ENCODE measurements at places on chromosomes 1 and 21. TPM values are rescaled to one million over a fixed set of nuclear protein-coding genes. Genes with fewer than 3 reads are reported as not detected.
A peak's percentile ranks its signal among the peaks of the same experiment; 100 is the strongest.

DNA sequence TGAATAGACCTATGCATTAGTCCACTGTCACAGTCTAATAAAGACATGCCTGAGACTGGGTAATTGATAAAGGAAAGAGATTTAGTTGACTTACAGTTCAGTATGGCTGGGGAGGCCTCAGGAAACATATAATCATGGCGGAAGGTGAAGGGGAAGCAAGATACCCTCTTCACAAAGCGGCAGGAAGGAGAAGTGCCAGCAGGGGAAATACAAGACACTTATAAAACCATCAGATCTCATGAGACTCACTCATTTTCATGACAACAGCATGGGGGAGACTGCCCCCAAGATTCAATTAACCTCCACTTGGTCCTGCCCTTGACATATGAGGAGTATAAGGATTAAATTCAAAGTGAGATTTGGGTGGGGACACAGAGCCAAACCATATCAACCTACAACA is 59.4 kb downstream of the CAPN9 start:
- DNase-seq = no peak
- no peaks in the 10 kb centered on the region for H3K27me3 ChIP-seq
- no peak overlapping the region for H3K4me3 ChIP-seq
- H3K36me3 ChIP-seq = no peaks in the 10 kb centered on the region
- peak overlapping the region; percentile 75 for H3K27ac ChIP-seq

- peaks cover 14% of the 10 kb centered on the region for H3K4me1 ChIP-seq
- H3K27me3 ChIP-seq = no peaks in the 10 kb centered on the region
- DNase-seq = no peak
- peak overlapping the region; percentile 92 for H3K4me3 ChIP-seq
- peak overlapping the region; percentile 97 for H3K27ac ChIP-seq
These were observed 1.4 kb upstream of the EVI5 start for GRCh38 chr1:92786111-92786901.

GRCh38 chr1:33348194-33348593 is 27.3 kb upstream of the A3GALT2 start:
- no peaks in the 10 kb centered on the region for H3K27me3 ChIP-seq
- peak overlapping the region; percentile 99 for H3K27ac ChIP-seq
- H3K36me3 ChIP-seq = no peaks in the 10 kb centered on the region
- peaks cover 38% of the 10 kb centered on the region for H3K4me1 ChIP-seq
- peak overlapping the region; percentile 98 for H3K4me3 ChIP-seq
- DNase-seq = no peak

DNA sequence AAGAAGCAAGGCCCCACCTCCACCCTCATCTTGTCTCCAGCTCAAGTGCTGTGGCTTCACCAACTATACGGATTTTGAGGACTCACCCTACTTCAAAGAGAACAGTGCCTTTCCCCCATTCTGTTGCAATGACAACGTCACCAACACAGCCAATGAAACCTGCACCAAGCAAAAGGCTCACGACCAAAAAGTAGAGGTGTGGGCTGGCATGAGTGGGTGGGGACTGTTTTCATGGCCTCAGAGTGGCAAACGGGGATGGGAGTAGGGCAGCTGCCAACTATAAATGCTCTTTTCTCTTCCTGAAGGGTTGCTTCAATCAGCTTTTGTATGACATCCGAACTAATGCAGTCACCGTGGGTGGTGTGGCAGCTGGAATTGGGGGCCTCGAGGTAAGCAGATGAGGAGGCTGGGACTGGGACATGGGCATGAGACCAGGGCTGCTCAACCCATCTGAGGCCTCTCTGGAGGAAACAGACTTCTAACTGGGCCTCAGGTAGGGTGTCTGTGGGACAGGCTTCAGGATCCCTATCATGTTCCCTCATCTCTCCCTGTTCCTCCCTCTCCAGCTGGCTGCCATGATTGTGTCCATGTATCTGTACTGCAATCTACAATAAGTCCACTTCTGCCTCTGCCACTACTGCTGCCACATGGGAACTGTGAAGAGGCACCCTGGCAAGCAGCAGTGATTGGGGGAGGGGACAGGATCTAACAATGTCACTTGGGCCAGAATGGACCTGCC is 8.8 kb upstream of the P3R3URF start:
- H3K27me3 ChIP-seq = no peaks in the 10 kb centered on the region
- DNase-seq = no peak
- no peaks in the 10 kb centered on the region for H3K36me3 ChIP-seq
- H3K4me1 ChIP-seq = peaks cover 36% of the 10 kb centered on the region
- peak overlapping the region; percentile 93 for H3K27ac ChIP-seq
- no peak overlapping the region for H3K4me3 ChIP-seq

DNA sequence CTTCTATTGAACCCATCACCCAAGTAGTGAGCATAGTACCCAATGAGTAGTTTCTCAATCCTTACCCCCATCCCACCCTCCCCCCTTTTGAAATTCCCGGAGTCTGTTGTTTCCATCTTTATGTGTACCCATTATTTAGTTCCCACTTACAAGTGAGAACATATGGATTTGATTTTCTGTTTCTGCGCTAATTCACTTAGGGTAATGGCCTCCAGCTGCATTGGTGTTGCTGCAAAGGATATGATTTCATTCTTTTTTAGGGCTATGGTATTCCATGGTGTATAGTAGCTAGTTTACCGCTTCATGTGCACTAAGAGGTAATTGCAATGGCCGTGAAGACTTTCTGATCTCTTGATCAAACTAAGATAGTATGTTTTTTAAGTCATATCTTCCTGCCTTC is 107.5 kb upstream of the SERTAD4 start:
- no peak for DNase-seq
- no peaks in the 10 kb centered on the region for H3K4me1 ChIP-seq
- H3K36me3 ChIP-seq = no peaks in the 10 kb centered on the region
- no peak overlapping the region for H3K4me3 ChIP-seq

DNA sequence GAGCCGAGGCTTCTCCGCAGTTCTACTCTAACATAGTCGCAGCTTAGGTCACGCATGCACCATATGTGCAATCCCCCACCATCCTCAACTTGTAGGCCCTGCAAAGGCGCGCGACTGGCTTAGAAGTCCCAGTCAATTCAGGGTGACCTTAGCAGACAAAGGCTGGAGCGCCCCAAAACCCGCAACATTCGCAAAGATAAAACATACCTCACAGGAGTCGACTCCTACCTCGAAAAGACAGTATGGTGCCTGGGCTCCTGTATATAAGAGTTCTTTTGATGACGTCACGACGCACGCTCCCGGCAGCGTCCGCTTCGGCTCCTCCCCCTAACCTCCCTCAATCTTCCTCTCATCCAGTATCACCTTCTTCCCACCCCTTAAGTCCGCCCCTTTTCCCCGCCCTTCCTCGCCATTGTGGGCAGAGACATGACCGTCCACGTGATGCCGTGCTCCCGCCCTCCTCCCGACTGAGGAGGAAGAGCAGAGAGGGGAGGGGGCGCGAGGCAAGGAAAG is at the start of gene GAS5:
GAS5 (minus strand) TSS at position 237 of the 513 bp plus-strand sequence.
- no peaks in the 10 kb centered on the region for H3K27me3 ChIP-seq
- peaks cover 30% of the 10 kb centered on the region for H3K4me1 ChIP-seq
- peak within 1 kb of the TSS; percentile 95 for H3K27ac ChIP-seq
- peak within 1 kb of the TSS; percentile 77 for H3K4me3 ChIP-seq

GRCh38 chr1:220710333-220710732 is 20.2 kb downstream of the C1orf115 start:
- no peaks in the 10 kb centered on the region for H3K4me1 ChIP-seq
- no peak overlapping the region for H3K27ac ChIP-seq
- H3K36me3 ChIP-seq = no peaks in the 10 kb centered on the region
- no peak overlapping the region for H3K4me3 ChIP-seq
- no peaks in the 10 kb centered on the region for H3K27me3 ChIP-seq

DNA sequence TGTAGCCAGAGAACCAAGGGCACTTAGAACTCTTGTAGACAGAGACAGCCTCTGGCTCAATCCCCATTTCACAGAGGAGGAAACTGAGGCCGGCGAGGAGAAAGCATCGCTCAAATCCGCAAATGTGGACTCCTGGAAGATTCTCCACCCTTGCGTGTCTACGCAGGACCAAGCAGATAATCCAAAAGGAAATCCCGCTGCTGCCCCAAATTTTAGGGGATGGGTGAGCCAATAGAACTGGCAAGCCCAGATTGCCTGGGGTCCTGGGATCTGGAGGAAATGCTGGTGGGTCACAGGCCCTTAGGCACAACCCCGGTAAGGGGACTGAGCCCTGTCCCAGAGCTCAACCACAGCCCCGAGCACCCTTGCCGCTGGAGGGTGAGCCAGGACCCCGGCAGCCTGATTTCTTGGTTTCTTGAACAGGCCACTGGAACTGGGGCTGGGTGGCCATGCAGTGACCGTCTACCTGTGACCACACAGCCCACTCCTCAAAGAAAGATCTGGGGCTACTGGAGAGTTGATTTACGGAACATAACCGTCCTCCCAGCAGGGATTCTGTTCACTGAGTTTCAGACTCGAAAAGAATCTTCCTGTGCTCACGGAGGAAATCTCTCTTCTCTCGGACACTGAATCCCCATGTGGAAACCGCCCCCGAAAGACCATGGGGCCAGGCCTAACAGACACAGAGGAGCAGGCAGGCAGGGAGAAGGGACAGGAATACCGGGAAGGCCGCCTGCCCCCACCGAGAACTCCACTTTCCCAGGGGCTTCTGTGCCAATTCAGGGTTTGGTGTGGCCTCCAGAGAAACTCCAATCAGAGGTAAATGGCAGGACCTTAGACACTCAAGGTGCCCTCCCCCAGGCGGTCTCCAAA is 238.4 kb downstream of the NPHP4 start:
- no peaks in the 10 kb centered on the region for H3K4me1 ChIP-seq
- no peaks in the 10 kb centered on the region for H3K27me3 ChIP-seq
- no peak for DNase-seq
- no peak overlapping the region for H3K4me3 ChIP-seq
- no peak overlapping the region for H3K27ac ChIP-seq
- H3K36me3 ChIP-seq = no peaks in the 10 kb centered on the region

GRCh38 chr21:35028451-35028978 is 20.6 kb downstream of the RUNX1 start:
- H3K36me3 ChIP-seq = no peaks in the 10 kb centered on the region
- H3K27me3 ChIP-seq = no peaks in the 10 kb centered on the region
- H3K4me1 ChIP-seq = no peaks in the 10 kb centered on the region
- H3K4me3 ChIP-seq = no peak overlapping the region
- DNase-seq = no peak

DNA sequence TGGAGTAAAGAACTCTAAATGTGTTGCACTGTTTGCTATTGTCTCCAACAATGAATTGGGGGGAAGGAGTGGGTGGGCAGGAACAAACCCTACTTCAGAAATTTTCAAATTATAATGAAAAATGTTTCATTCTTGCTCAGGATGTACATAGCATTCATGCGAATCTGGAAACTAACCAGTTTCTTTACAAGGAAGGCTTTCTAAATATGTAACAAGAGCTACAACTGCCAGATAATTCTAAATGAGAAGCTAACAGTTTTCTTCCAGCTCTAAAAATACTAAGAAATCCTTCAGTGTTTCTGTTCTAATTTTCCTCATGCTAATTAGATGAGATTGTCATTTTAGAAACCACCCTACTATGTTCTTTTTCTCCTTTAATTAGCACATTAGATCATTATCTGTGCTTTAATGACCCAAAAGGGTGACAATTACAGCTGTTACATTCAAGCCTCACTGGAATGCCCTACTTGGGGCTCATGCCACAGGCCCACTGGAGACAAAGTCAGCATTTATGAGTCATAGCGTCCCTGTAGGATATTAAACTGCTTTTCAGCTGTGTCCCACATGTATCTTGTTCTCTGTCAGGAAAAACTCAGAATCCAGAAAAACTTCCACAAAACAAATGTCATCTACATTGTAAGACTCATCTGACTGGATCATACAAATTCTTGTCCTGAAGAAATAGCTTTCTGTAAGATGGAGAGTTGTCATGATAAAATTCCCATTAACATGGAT is 804.6 kb upstream of the CXADR start:
- no peaks in the 10 kb centered on the region for H3K4me1 ChIP-seq
- no peak overlapping the region for H3K27ac ChIP-seq
- no peaks in the 10 kb centered on the region for H3K36me3 ChIP-seq
- no peak overlapping the region for H3K4me3 ChIP-seq
- no peak for DNase-seq
- no peaks in the 10 kb centered on the region for H3K27me3 ChIP-seq

DNA sequence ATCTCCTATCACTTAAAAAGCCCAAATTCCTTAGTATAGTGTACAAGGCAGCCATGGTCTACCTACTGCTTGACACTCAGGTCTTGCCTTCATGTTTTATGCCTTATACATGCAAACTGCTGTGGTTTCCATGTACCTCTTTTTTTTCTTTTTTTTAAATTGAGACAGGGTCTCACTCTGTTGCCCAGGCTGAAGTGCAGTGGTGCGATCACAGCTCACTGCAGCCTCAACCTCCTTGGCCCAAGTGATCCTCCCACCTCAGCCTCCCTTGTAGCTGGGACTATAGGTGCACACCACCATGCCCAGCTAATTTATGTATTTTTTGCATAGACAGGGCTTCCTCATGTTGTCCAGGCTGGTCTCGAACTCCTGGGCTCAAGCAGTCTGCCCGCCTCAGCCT is 8.0 kb downstream of the CD55 start:
- H3K4me3 ChIP-seq = no peak overlapping the region
- no peaks in the 10 kb centered on the region for H3K4me1 ChIP-seq
- no peak for DNase-seq
- peaks cover 98% of the 10 kb centered on the region for H3K36me3 ChIP-seq
- H3K27ac ChIP-seq = no peak overlapping the region
- no peaks in the 10 kb centered on the region for H3K27me3 ChIP-seq

- no peak overlapping the region for H3K27ac ChIP-seq
- H3K4me3 ChIP-seq = no peak overlapping the region
- no peaks in the 10 kb centered on the region for H3K4me1 ChIP-seq
- H3K36me3 ChIP-seq = no peaks in the 10 kb centered on the region
- H3K27me3 ChIP-seq = no peaks in the 10 kb centered on the region
These were observed 35.7 kb downstream of the MORN1 start for GRCh38 chr1:2355373-2356261.

DNA sequence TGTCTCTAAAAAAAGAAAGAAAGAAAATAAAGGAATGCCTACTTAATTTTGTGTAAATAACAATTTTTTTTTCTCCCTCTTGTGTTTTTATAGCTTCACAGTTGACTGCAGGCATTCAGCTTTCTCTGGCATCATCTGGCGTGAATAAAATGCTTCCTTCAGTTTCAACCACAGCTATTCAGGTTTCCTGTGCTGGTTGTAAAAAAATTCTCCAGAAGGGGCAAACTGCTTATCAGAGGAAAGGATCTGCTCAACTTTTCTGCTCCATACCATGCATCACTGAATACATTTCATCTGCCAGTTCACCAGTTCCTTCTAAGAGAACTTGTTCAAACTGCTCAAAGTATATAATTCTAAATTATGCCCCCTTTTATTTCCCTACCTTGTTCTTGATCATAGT is 18.0 kb downstream of the ZMYM1 start:
- H3K4me3 ChIP-seq = no peak overlapping the region
- H3K4me1 ChIP-seq = no peaks in the 10 kb centered on the region
- H3K27me3 ChIP-seq = no peaks in the 10 kb centered on the region
- H3K36me3 ChIP-seq = no peaks in the 10 kb centered on the region
- no peak for DNase-seq
- no peak overlapping the region for H3K27ac ChIP-seq

- H3K27me3 ChIP-seq = no peaks in the 10 kb centered on the region
- H3K36me3 ChIP-seq = no peaks in the 10 kb centered on the region
- H3K4me1 ChIP-seq = peaks cover 3% of the 10 kb centered on the region
- H3K4me3 ChIP-seq = no peak overlapping the region
These were observed 26.7 kb downstream of the CDCA8 start for GRCh38 chr1:37718901-37719571.

- peak; percentile 45 for DNase-seq
- H3K27ac ChIP-seq = peak overlapping the region; percentile 100
- H3K27me3 ChIP-seq = no peaks in the 10 kb centered on the region
- H3K4me1 ChIP-seq = peaks cover 83% of the 10 kb centered on the region
- no peaks in the 10 kb centered on the region for H3K36me3 ChIP-seq
- no peak overlapping the region for H3K4me3 ChIP-seq
These were observed 26.3 kb downstream of the AHDC1 start for GRCh38 chr1:27577504-27578188.

SAMD13 gene
- total RNA-seq = 10.8 TPM

PRDM16 gene
- total RNA-seq = 0.15 TPM

ASCL5 gene
- not detected for total RNA-seq

AGT gene
- total RNA-seq = 49.6 TPM
